ENCODE measurements at places on chromosomes 5 and 9. TPM values are rescaled to one million over a fixed set of nuclear protein-coding genes. Genes with fewer than 3 reads are reported as not detected.

The CCNO gene
- not detected for total RNA-seq

The SYK gene
- total RNA-seq = not detected

The CDKN2A gene
- total RNA-seq = 1.0 TPM

The FGD3 gene
- 0.17 TPM for total RNA-seq

The KCTD16 gene
- 0.05 TPM for total RNA-seq

The ANKRD33B gene
- total RNA-seq = 3.4 TPM

The ZBTB43 gene
- 7.7 TPM for total RNA-seq

The LRRC19 gene
- total RNA-seq = not detected

The PCDHA7 gene
- total RNA-seq = 0.19 TPM

The SH3RF2 gene
- 0.17 TPM for total RNA-seq

The BTNL3 gene
- total RNA-seq = not detected

The SHOC1 gene
- not detected for total RNA-seq

The SPINK1 gene
- not detected for total RNA-seq

The NOL6 gene
- 15.5 TPM for total RNA-seq

The SLC6A3 gene
- total RNA-seq = not detected

The TENT4A gene
- 7.8 TPM for total RNA-seq

The GFPT2 gene
- 0.68 TPM for total RNA-seq

The FOXD4 gene
- 0.17 TPM for total RNA-seq

The FST gene
- 45.0 TPM for total RNA-seq

The DNAH5 gene
- 0.17 TPM for total RNA-seq

The F2R gene
- total RNA-seq = 99.4 TPM

The FCN2 gene
- not detected for total RNA-seq

Measured in dermis blood vessel endothelial cell (primary cell).